ENCODE measurements at places on chromosomes 3 and 15.

DNA sequence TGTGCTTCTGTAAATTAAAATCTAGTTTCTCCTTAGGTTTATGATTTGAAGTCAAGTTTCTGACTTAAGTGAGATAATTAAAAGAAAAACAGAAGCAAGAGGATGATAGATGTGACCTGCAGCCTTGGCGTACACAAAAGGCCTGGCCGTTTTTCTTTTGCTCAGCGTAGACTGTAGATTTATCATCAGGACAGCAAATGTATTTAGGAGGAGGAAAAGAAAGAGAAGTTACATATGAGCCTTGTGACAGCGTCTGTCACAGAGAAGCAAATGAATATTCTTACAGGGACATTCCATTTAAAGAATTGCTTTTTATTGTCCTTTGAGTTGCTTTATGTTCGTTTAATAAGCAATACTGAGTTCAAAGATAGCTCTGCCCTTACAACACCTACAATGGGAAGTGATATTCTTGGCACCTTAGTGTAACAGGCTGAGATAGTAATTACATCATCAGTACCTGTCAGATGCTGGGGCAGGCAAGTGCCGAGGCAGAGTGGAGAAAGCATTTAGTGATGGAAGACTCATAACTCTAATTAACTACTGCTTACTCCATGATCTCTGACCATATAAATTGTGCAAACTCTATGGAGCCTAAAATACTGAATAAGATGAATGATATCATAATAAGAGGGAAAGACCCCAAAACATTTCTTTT is 311.5 kb downstream of the MFSD1 start:
- DNase-seq, result no peak

- DNase-seq, result no peak
Observed at GRCh38 chr15:49769225-49769624, 148.4 kb downstream of the DTWD1 start.

GRCh38 chr3:179000659-179001058 is 71.0 kb downstream of the ZMAT3 start:
- no peak for DNase-seq

- no peak for DNase-seq
Observed at GRCh38 chr3:4864503-4864902, 114.7 kb upstream of the BHLHE40 start.

- no peak for DNase-seq
Observed at GRCh38 chr3:65500398-65501306, 538.1 kb downstream of the MAGI1 start.

GRCh38 chr3:89332793-89333192 is 225.4 kb downstream of the EPHA3 start:
- no peak for DNase-seq

DNA sequence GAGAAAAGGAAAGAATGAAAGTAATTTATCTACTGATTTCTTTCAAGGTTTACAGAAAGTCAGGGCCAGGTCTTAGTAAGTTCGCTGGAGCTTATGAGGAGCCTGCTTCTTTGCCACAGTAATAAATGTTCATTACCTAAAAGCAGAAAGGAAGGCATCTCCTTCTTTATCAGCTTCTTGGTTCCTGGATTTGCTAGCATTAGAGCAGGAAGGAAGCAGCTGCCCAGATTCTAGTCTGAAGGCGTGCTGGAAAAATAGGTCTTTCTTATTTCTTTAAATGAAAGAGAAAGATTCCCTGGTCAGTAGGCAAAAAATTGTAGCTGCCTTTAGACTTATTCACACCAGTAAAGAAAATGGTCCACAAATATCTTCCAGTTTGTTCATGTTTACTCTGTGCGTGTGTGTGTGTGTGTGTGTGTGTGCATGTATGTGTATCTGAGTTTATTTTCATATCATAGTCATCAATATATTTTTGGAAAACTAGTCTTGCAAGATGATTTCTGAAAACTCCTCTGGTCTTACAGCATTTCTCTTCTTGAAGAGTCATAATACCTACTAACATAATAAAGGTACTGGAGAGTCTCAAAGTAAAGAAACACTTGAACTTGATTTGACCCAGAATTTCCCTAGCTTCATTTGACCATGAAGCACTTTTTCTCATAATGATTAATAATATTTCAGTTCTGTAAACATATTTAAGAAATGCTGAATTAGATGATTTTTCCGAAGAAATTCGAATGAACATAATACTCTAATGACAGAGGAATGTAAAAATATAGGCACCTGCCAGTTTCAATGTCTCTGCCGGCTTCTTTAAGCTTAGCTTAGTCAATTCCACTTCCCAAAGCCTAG is 255.3 kb upstream of the ZPLD1 start:
- DNase-seq, result no peak

DNA sequence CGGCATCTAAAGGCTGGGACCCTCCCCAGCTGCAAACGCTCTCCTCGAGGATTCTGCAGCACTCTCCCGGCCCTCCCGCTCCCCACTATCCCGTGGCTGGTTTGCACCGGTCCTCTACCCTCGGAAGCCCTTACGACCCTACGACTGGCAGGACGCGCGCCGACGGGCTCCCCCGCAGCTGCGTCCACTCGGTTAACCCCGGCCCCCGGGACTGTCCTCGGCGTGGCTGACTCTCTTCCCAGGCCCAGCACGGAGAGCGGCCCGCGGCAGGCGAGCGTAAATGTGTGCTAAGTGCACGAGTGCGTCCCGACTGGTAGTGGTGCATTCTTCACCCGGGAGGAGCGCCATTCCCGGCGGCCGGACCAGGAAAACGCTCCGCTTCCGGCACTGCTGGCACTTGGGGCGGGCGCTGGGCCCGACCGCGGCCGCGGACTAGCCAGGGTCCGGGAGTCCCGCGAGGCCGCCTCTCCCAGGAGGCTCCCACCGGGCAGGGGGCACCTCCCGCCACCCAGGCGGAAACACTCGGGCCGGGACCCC is 508 bp downstream of the GORASP1 start:
- DNase-seq, result no peak

DNA sequence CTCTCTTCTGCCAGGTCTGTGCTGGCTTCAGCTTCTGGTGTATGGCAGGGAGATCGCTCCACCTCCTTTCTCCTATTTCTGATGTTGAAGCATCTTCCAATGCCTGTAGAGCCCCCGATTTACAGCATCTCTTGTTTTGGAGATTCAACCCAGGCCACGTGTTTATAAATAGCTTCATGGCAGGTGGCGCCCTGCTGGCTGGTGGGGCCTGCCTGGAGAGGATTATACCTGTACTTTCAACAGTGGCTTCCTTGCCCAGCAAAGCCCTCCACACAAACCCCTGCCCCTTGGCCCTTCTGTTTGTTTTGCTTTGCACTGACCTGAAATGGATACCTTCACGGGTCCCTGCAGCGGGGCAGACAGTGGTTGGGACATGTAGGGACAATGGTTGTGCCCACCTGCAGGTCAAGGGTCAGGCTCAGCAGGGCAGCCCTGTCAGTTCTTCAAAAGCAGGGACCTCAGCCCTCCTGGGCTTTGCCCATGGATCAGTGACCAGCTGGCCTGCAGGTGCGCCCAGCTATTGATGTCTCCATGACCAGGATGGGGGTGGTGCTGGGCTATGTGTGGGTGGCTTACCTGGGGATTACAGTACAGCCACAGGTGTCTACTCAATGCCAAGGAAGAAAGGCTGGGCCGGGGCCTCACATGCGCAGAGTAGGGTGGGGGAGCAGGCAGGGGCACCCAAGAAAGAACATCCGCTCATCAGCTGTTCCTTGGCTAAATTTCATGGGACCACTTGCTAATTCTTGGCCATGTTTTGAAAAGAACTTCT is 112.7 kb upstream of the PRR23C start:
- no peak for DNase-seq

- no peak for DNase-seq
Observed at GRCh38 chr15:53693729-53694475, 65.6 kb downstream of the WDR72 start.

GRCh38 chr3:124429129-124429815 is 301.0 kb upstream of the UMPS start:
- DNase-seq, result no peak

GRCh38 chr3:100782348-100782747 is 73.1 kb downstream of the TFG start:
- no peak for DNase-seq

DNA sequence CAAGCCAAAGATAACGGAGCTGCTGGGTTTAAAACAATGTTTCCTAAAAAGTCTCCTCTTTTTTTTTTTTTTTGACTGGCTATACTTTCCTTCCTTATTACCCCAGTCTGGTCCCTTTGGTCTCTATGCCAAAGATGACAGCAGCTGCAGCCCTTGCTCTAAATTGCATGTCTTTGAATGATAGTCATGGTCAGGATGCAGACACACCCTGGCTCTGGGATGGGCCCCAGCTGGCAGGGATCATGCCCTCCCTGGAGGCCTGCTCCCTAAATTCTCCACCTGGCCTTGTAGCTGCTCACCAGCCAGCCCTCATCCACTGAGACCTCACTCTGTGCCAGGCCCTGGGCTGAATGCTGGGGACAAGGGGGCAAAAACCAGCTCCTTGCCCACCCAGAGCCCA is 95.8 kb downstream of the MESD start:
- DNase-seq, result no peak

DNA sequence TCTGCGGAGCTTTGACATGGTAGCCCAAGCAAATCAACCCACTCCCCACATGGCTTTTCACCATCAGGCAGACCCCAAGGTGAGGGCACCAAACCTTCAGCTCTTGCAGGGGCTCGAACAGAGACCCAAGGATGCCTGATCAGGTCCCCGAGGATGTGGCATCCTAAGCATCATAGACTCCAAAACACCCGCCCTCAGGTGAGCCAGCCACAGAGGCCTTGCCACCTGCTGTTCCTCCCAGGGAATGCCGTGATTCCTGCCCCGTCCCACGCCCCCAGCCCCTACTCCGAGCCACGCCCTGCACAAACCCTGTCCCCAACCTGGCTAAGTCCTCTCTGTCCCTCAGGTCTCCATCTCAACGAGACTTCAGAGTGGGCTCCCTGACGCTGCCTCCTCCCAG is 34.7 kb upstream of the SLC41A3 start:
- DNase-seq, result no peak

- DNase-seq, result no peak
Observed at GRCh38 chr15:71650603-71651002, 159.8 kb upstream of the NR2E3 start.

DNA sequence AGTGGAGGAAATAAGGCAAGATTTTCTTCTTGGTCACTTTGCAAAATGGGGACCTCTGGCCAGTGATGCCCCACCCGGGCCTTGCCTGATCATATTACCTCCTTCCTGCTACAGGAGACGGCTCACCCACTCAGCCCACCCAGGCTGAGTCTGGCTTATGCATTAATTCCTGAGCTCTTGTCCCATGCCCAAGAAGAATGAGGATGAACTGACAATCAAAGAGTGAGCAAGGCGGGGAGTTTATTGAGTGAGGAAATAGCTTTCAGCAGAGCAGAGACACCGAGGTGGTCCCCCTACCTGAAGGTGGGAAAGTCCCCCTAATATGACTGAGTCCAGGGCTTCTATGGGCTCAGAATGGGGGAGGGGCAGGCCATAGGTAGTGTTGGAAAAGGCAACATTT is 107.5 kb downstream of the EOMES start:
- no peak for DNase-seq

GRCh38 chr3:46993292-46993691 is 13.8 kb downstream of the NBEAL2 start:
- no peak for DNase-seq

DNA sequence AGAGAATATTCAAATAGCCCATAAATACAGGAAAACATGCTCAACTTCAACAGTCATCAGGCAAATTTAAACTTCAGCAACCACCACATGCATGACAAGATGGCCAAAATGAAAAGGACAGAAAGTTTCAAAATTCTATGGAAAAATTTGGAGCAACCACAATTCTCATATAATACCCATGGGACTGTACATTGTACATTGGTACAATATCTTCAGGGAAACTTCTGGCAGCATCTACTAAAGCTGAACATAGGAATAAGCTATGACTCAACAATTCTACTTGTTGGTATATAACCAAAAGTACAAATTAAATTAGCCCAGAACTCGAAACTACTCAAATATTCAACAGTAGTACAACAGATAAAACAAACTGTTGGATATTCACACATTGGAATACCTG is 847.6 kb downstream of the TBL1XR1 start:
- no peak for DNase-seq

DNA sequence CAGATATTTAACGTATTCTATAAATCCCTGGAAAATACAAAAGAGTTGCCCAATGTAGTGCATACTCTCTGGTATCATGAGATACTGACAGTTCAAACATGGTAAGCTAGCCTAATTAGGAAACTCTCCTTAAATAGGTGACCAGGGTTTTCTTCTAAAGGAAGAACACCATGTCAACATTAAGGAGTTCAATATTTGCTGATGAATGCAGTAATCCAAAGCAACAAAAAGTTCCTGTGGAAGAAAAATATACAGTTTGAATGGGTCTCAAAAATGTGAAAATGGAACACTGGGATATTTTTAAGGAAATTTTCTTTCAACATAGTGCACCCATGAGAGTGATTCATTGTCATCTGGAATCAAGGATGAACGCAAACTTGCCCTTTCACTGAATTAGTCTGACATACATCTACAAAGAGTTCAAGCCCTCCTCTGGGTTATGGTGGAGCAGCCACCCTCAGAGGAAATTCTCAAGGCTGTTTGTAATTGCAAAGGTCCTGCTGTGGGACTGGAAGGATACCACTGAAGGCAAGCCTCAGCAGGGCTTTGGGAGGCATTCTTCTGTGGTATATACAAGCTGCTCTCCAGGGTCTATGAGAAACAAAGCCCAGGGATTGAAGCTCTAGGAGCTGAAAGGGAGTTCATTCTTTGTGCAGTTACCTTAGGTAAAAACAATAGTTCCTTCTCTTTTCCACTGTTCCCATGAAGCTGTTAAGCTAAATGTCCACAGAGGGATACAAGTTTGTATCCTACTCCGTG is 700.3 kb downstream of the TUSC7 start:
- no peak for DNase-seq

DNA sequence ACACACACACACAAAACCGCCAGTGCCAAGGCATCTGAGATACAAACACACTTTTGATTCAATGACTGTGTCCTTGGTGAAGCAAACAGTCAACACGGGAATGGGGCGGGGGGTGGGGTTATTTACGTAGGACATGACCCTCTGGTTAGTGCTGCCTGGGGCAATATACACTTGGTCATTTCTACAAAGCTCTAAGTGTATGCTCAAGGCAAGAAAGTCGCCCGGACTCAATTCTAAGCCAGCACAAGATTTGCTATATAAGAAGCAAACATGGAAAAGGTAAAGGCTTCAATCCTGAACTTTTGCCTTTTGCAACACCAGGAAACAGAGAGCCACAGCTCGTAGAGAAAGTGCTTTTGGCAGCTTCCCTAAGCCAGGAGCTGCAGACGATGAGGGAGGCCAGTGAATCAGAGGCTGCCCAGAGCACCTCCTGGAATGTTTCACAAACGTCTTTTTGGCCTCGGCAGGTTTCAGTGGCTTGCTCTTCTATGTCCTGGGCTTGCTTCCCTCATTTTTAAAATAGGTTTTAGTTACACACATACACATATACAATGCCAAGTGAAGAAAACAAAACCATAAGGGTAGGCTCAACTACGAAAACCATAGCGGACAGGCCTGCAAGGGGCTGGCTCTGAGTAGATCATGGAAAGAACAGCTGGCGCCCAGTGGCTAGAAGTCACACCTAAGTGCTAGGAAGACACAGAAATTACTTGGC is 73.6 kb downstream of the TM4SF4 start:
- no peak for DNase-seq

GRCh38 chr3:155631323-155632019 is 113.4 kb downstream of the PLCH1 start:
- DNase-seq, result no peak

- no peak for DNase-seq
Observed at GRCh38 chr15:52326756-52327155, 31.2 kb upstream of the MYO5C start.

GRCh38 chr3:185820973-185821758 is 3.7 kb downstream of the IGF2BP2 start:
- no peak for DNase-seq

- DNase-seq, result no peak
Observed at GRCh38 chr15:98717371-98717770, 69.0 kb downstream of the IGF1R start.

GRCh38 chr15:38521316-38521715 is 43.3 kb downstream of the RASGRP1 start:
- no peak for DNase-seq
